ENCODE measurements at places on chromosomes 7 and 10. TPM values are rescaled to one million over a fixed set of nuclear protein-coding genes. Genes with fewer than 3 reads are reported as not detected.

GRCh38 chr7:132112657-132113056, 463.6 kb downstream of the PLXNA4 start:
- no peak for ATAC-seq

GRCh38 chr7:113085781-113086390, 741 bp downstream of the GPR85 start:
- no peak for ATAC-seq

GRCh38 chr7:10815546-10815945, 158.1 kb upstream of the PHF14 start:
- ATAC-seq, result no peak

- no peak for ATAC-seq
Measured at GRCh38 chr7:38977685-38978084, at the start of gene POU6F2. Gene POU6F2 (plus strand): TSS chr7:38977909. CDS start chr7:38977954, 45 bp downstream.

GRCh38 chr10:14016011-14016536, 314.6 kb downstream of the FRMD4A start:
- ATAC-seq, result peak; percentile 55

DNA sequence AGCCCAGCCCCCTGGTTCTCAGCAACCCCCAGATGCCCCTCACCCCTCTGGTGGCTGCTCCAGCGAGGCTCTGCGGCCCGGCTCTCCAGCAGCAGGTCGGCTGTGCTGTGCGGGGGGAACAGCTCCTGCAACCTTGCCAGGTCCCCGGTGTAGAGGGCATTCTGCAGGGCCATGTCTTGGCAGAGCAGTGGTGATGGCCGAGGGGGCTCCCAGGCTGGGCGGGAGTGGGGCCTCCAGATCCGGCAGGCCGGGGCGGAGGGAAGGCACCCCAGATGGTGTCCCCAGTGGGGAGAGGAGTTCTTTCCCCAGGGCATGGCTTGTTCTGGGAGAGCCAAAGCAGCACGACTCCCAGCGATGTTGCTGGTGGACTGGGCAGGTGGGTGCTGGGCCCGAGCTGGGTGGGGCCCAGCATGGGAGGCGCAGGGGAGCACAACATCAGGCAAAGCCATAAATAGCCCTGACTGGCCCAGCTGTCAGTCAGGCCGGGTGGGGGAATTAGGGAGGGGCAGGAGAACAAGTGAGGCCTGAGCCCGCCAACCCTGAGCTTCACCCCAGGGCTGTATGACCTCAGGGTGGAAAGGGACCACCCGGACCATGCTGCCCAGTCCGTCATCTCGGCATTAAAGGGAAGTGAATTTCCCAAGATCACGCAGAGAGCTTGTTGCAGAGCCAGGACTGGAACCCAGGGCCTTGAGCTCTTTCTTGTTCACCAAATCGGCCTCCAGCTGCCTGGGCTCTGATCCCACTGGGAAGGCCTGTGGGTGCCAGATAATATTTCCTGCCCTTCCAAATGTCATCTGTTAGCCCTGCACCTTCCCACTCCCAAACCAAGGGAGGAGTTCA, 580 bp upstream of the ASB10 start:
- no peak for ATAC-seq

GRCh38 chr7:38222481-38223096, 44.5 kb downstream of the STARD3NL start:
- peak; percentile 79 for ATAC-seq

GRCh38 chr10:49457686-49458085, 61.8 kb upstream of the DRGX start:
- ATAC-seq, result no peak

DNA sequence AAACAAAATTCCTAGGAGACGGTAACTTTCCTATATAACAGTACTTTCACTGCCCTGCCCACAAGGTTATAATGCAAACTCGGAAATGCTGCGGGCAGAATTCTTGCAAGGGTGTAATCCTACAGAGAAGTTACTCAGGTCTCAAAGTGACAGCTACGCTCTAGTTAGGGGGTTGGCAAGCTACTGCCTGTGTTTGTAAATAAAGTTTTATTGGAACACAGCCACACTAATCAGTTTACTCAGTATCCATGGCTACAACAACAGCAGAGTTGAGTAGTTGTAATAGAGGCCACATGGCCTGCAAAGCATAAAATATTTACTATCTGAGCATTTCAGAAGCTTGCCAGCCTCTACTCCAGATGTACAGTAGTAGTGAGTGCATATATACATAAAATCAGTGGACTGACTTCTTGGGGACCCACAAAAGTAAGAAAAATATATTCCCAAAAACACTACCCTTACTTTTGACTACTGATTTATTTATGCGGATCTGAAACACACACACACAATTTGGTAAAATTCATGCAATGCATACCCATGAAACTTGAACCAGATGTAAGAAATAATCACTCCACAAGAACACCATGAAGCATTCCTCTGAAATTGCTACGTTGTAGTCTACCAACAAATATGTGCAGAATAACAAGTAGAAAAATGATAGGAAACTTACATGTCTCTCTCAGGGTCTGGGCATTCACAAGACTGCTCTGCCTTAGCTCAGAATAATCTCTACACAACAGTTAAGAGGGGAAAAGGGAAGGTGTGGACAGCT, 53.0 kb downstream of the SMURF1 start:
- no peak for ATAC-seq

DNA sequence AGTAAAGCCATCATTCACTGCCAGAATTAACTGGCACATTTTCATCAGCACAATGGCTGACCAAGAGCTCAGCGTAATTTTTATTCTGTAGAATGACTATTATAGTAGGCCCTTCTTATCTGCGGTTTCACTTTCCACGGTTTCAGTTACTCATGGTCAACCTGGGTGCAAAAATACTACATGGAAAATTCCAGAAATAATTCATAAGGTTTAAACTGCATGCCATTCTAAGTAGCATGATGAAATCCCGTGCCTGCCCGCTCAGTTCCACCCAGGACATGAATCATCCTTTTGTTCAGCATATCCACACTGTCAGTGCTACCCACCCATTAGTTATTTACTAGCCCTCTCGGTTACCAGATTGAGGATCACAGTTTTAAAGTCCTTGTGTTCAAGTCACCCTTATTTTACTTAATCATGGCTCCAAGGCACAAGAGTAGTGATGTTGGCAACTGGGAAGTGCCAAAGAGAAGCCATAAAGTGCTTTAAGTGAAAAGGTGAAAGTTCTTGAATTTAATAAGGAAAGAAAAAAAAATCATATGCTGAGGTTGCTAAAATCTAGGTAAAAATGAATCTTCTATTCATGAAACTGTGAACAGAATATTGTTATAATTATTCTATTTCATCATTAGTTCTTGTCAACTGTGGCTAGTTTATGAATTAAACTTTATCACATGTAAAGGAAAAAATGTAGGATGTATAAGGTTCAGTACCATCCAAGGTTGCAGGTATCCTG, 204.9 kb downstream of the DOCK4 start:
- ATAC-seq, result no peak

DNA sequence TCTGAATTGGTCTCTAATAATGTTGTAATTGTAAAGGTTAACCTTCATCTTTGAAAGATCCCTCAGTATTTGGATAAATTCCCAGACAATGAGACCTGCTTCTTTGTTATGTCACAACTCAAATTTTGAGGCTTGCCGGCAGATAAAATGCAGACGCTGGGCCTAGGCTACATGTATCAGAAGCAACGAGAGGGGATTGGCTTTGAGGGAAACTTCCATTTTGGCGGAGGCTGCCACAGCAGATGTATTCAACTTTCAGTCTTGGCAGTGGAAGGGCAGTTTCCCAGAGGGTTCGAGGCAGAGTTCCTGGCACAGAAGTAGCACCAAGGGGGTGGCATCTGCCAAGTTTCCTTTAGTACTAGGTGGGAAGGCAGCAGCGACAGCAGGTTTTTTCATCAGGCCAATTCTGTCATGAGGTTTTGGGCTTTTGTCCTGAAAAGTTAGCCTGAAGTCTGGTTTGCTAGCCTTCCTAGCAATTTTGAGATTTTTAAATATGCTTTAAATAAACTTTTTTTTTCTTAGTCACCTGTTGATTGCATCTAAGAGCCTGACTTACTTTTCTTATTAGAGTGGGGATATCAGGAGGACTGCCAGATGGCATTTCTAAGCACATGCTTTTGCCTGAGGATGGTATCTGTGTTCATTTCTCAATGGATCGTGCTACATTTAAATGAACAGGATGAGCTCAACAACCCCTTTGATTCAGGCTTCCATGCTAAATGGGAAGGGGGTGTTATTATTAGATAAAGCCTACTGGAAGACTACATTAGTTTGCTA, 89.5 kb upstream of the FAM3C start:
- no peak for ATAC-seq

DNA sequence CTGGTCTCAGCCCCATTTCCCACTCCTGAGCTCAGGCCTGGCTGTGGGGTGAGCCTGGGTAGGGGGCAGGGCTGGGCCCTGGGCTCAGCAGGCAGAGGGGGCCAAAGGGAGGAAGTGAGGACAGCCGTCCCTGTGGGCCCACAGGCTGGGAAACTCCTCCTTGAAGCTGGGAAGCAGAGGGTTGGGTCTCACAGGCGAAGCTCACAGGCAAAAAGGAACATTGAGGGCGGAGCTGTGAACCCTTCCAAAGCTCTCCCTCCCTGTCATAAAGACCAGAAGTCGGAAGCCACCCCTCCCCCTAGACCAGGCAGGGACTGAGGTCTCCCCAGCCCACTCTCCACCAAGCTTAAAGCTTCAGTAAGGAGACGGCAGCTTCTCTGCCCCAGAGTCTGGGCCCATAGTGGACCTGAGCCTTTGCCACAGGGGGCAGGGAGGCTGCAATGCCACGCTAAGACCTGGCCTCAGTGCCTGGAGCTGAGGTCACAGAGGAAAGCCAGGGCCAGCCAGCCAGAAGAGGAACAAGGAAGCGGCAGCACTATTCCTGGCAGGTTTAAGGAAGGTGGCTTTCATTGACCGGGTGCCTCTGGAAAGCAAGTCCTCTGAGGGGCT, 1.0 kb upstream of the KCP start:
- peak; percentile 38 for ATAC-seq

DNA sequence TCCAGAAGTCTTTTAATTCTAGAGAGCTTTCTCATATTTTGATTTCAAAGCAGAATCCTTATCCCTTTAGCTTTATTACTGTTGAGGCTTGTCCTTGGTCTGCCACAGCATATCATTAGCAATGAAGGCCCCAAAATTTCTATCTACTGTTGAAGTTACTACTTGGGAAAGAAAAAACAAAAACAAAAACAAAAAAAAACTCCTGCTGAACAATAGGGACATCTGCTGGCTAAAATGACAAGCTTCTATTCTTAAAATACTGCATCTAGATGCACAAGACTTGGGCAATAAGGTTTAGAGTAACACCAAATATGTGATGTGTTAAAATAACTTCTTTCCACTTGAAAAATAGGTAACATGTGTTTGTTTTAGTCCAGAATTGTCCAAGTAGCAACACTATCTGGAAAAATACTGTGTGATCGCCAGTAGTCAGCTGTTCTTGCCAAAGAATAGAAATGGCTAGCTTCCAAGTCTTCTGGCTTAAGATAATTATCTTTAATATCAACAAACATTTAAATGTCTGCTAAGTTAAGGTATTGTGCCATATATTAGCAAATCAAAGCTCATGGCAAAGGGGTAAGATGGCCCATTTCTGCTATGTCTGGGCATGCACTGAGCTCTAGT, 3.8 kb upstream of the DMTF1 start:
- ATAC-seq, result no peak

- no peak for ATAC-seq
Measured at GRCh38 chr7:159107161-159107892, 37.3 kb downstream of the VIPR2 start.

DNA sequence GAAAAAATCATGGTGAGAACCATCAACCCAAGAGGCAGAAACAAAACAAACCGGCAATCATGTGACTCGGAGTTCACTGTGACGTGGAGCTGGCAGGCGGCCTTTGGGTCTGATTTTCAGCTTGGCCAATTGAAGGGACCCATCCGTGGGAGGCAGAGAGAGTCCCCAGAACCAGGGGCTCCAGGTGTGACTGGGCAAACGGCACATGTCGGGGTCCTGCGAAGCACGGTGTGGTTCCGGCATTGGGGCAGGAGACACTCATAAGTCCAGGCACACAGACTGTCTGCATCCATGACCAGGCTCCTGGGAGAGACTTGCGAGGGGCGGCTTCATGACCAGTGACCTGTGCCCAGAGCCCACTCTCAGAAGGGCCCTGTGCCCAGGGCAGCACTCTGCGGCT, 12.6 kb upstream of the CNPY1 start:
- no peak for ATAC-seq

GRCh38 chr10:123999261-123999660, 94.1 kb downstream of the CHST15 start:
- ATAC-seq, result no peak

GRCh38 chr7:44608916-44609648, 2.7 kb downstream of the OGDH start:
- ATAC-seq, result no peak

DNA sequence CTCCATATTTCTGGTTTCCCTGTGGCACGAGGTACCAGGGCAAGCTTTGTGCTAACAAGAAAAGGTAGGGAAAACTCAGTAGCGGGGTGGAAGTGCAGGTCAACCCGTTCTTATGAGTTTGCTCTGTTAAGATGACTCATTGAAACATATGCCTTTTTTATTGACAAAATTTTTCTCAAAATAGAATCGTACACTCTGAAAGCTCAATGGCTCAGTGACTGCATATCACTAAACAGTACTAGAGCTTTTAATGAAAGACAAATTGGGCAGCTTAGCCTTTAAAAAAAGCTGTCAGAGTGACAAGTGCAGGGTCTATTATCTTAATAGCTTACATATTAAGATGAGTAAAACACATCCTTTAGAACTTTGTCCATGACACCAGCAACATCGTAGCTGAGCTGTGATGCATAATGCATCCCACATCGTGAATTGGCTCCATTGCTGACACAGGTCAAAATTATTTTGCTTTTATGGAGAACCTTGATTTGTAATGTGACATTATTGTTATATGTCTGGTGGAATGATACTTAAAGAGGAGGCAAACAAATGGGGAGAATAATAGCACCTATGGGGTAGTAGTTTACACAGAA, 264.4 kb downstream of the ETV1 start:
- no peak for ATAC-seq

- no peak for ATAC-seq
Measured at GRCh38 chr10:21257919-21258318, 267.6 kb downstream of the SKIDA1 start.

DNA sequence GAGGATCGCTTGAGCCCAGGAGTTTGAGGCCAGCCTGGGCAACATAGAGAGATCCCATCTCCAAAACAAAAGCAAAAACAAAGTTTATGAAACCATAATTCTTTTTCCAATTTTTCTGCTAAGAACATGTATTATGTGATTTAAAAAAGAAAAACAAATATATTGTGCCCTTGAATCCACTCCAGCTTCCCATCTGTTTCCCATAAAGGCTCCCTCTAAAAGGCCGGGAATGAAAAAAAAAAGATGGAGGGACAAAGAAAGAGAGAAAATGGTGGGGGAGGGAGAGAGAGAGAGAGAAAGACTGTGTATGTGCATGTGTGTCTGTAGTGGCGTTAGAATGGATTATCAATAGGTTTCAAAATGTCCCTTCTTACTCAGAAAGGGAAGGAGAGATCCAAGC, 20.5 kb upstream of the GSDME start:
- ATAC-seq, result no peak

- ATAC-seq, result no peak
Measured at GRCh38 chr7:117470777-117471176, 9.0 kb upstream of the CFTR start.

FAM25C gene
- total RNA-seq, result not detected

C10orf62 gene
- total RNA-seq, result not detected

LBX1 gene
- not detected for total RNA-seq

NAT16 gene
- not detected for total RNA-seq

DENND10 gene
- 23.0 TPM for total RNA-seq

VPS37D gene
- total RNA-seq, result 3.2 TPM

HOXA6 gene
- total RNA-seq, result 0.46 TPM

WDR86 gene
- total RNA-seq, result 2.6 TPM

ATRNL1 gene
- 6.7 TPM for total RNA-seq

IFIT1B gene
- not detected for total RNA-seq

ZNF488 gene
- 0.47 TPM for total RNA-seq

COPG2 gene
- 13.0 TPM for total RNA-seq

FAM200A gene
- 8.6 TPM for total RNA-seq

All from gastroesophageal sphincter (tissue), 4 donors.